CD4-positive, alpha-beta T cell (primary cell): ENCODE measurements at places on chromosomes 1 and 21. TPM values are rescaled to one million over a fixed set of nuclear protein-coding genes. Genes with fewer than 3 reads are reported as not detected.

DNA sequence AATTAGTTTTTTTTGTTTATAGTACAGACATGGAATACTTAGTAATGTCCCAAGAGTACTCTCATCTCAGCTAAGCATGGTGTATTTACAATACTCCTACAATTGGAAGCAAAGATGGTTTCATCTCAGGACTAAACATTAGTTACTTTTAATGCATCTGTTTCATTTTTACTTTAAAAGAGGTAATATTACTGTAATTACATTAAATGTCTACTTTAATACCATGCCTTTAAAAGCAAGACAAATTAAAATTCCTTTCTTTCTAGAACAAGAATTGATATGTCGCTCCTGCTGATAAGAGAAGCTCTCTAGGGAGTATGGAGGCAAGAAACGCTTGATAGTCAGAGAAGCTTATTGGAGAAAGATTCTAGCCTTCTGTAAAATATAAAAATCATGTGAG is 284.9 kb upstream of the ADAMTS5 start:
- H3K27ac ChIP-seq = no peak overlapping the region
- no peak for DNase-seq
- H3K36me3 ChIP-seq = no peaks in the 10 kb centered on the region
- no peaks in the 10 kb centered on the region for H3K4me1 ChIP-seq
- H3K4me3 ChIP-seq = no peak overlapping the region
- H3K27me3 ChIP-seq = no peaks in the 10 kb centered on the region

DNA sequence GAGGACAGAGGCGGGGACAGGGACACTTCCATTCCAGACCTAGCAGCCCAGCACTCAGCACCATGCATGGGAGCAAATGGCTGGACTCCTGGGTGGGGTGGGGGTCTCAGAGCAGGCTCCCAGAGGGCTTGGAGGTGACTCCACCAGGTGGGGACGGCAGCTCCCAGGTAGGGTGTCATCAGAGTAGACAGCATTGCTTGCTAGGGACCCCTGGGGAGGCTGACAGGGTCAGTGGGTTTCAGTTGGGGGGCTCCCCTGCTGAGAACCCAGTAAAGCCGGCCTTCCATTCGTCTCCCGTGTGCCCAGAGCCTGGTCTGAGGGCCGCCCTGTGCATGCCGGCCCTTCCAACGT is 4.8 kb upstream of the GJC2 start:
- H3K4me1 ChIP-seq = peaks cover 55% of the 10 kb centered on the region
- peaks cover 56% of the 10 kb centered on the region for H3K36me3 ChIP-seq
- no peak overlapping the region for H3K27ac ChIP-seq
- no peaks in the 10 kb centered on the region for H3K27me3 ChIP-seq
- DNase-seq = no peak

- no peak overlapping the region for H3K27ac ChIP-seq
- DNase-seq = no peak
These were observed 20.5 kb upstream of the RPTN start for GRCh38 chr1:152179566-152179965.

Gene SYNC
- not detected for total RNA-seq

GRCh38 chr1:10734962-10735544 is 61.4 kb downstream of the CASZ1 start:
- H3K27me3 ChIP-seq = no peaks in the 10 kb centered on the region
- no peak overlapping the region for H3K4me3 ChIP-seq
- H3K27ac ChIP-seq = no peak overlapping the region
- no peaks in the 10 kb centered on the region for H3K4me1 ChIP-seq

GRCh38 chr1:225950905-225951497 is 10.0 kb upstream of the LEFTY2 start:
- H3K4me3 ChIP-seq = no peak overlapping the region
- H3K36me3 ChIP-seq = no peaks in the 10 kb centered on the region
- H3K27me3 ChIP-seq = no peaks in the 10 kb centered on the region
- H3K27ac ChIP-seq = no peak overlapping the region
- H3K4me1 ChIP-seq = no peaks in the 10 kb centered on the region
- no peak for DNase-seq
